ENCODE measurements at places on chromosomes 3 and 15.

DNA sequence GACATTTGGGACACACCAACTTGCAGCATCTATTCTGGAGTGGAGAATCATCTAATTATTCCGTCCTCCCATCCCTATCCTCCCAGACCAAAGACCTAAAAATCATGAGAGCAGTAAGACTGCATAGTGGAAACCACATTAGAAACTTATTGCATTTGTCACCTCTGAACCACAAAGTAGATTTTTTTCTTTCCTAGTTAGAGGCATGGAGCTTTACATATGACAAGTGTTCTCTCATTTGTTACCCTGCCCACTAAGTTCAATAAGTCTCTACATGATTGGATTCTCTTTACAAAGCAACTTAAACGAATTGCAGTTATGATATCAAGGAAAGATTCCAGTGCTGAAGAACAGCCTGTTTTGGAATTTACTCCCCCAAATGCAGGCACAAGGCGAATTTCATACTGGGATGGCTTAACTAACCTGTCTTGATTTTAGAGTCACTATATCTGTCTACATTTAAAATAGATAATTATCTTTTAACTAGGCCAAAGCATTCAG, 42.3 kb upstream of the LRRFIP2 start:
- DNase-seq: no peak

- DNase-seq: no peak
These were observed 109.5 kb downstream of the CGGBP1 start for GRCh38 chr3:87949189-87949878.

GRCh38 chr3:107392549-107393165, 15.4 kb downstream of the CCDC54 start:
- no peak for DNase-seq

DNA sequence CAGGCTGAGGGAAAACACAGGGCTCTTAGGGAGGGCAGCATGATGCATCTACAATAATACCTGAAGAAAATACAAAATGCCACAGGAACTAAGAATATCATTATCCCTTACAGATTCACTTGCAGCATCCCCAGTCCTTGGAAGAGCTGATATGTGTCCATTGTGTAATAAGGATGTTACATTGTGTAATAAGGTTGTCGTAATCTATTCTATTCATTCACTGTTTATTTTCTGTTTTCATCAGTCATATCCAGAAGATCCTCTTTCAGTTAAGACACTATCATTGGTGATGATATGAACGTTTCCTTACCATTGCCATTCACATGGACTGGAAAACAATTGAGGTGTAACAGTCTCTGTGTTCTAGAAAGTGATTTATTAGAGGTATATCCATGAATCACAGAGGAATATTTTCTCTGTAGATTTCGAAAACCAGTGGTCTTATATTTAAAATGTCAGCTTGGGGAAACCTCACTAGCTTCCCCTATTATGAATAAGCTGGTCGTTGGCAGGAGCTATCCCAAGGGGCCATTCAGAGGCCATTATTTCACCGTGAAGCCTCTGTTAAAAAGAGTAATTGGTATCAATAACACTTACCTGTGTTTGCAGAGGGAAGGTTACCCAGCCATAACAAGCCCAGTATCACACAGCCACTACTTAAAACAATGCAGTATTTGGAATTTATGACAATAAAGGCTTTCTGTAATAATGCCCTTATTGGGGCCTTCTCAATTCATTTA, 241.1 kb downstream of the ZNF385D start:
- DNase-seq: no peak

DNA sequence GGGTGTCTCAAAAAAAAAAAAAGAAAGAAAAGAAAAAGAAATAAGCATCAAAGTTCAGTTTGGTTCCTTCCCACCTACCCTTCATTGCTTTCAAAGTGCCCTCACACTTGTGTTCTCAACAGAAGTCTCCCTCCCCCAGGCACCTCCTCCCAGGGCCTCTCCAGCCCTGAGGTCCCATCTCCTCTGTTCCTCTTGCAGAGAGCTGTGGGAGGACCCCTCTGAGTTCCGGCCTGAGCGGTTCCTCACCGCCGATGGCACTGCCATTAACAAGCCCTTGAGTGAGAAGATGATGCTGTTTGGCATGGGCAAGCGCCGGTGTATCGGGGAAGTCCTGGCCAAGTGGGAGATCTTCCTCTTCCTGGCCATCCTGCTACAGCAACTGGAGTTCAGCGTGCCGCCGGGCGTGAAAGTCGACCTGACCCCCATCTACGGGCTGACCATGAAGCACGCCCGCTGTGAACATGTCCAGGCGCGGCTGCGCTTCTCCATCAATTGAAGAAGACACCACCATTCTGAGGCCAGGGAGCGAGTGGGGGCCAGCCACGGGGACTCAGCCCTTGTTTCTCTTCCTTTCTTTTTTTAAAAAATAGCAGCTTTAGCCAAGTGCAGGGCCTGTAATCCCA, 6.1 kb downstream of the CYP1A2 start:
- DNase-seq: no peak

DNA sequence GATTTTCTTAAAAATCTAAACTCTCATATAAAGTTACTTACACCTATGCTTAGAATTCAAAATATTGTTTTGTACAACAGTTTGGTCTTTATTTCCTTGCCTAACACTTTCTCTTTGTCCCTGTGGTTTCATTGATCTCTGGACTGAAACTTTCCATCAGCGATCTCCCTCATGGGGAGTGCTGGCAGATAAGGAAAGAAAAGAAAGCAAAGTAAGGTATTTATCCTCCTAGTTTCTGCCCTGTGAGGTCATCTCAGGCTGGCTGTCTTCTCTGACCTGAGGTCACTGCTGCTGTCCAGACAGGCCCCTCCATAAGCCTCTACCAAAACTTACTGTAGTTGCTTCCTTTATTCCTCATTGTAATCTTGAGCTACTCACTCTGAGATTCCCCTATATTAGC, 57.9 kb upstream of the EPHA6 start:
- DNase-seq: no peak

- DNase-seq: no peak
These were observed 26.3 kb upstream of the PRR23E start for GRCh38 chr3:127166501-127167065.

DNA sequence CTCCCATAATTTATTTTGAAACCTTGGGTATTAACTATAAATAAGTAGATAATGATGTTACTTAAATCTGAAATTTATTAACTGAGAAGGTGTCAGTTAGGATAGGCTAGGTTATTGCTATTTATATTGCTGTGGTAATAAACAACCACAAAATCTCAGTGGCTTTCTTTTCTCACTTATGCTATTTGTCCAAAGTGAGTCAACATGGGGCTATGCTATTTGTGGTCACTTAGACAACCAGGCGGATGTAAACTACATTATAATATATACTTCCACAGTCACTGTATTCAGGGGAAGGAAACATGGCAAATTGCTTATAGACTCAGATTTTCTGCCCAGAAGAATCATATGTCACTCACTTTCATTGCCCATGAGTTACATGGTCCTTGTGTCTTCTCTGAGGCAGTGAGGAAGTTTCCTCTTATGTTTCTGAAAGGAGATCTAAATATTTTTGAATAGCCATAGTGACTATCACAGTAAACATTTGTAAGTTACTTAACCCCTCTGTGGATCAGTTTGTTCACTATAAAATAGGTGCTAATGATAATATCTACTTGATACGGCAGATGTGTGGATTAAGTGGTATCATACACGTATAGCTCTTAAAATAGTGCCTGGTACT, 19.8 kb downstream of the HMG20A start:
- DNase-seq: no peak

GRCh38 chr3:1002010-1002409, 90.8 kb upstream of the CNTN6 start:
- DNase-seq: no peak

DNA sequence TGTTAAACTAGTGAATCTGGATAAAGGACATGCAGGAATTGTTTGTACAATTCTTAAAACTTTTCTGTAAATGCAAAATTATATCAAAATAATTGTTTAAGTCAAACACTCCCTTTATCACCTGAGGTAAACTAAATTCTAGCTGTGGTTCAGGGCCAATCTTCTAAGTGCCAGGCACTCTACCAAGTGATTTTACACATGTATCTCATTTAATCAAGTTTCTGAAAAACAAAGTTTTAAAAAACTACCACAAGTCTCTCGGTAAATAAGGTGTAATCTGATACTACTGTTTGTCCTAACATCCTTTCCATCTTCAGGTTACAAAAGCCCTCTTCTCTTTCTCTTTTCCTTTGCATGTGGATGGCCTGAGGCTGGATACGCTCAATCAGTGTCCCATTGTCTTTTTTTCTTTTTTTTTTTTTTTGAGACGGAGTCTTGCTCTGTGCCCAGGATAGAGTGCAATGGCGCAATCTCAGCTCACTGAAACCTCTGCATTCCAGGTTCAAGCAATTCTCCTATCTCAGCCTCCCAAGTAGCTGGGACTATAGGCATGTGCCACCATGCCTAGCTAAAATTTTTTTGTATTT, 19.3 kb downstream of the IFT80 start:
- no peak for DNase-seq

DNA sequence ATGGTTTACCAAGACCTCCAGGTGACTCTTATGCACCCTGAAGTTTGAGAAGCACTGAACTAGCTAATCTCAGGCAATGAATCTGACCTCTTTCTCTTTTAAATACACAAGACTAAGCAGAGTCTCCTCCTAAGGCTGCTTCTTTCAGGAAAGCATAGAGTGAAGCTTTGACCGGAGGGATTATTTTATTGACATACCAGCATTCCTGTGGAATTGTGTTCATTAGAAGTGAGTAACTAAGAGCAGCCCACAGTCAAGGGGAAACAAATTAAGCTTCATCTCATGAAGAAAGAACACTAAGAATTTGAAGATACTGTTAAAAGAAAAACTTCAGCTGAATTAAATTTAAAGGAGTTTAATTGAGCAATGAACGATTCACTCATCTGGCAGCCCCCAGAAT, 963.5 kb downstream of the NTRK3 start:
- DNase-seq: no peak

DNA sequence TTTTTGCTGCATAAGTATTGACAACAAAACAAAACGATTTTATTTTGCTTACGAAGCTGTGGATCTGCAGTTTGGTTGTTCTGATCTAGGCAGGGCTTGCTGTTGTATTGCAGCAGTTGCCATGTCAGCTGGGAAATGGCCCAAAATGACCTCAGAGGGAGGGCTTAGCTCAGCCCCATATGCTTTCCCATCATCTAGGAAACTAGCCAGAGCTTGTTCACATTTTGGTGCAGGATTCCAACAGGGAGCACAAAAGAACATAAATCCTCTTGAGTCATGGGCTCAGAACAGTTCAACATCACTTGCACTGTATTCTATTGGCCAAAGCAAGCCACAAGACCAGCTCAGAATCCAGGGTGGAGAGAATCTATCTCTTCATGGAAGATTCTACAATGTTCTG, 42.2 kb upstream of the ROBO2 start:
- DNase-seq: no peak

DNA sequence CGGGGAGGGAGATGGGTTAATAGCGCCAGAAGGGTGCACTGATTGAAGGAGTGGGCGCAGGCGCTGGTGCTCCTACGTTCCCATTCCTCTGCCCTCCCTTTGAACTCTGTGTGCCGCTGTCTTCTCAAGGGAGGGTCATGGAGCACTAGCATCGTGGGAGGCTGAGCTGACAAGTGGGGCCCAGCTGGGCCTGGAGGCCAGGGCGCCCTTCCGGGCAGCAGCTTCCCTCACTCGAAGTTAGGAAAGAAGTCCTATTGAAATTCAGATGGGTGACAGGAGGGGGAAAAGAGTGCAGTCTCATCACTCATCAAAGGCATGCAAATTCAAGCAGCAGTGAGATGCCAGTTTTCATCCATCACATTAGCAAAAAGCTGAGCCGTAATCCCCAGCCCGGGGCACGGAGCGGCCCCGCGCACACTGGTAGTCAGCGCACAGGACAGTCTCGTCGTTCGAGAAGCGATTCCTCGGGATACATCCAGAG, 128.2 kb downstream of the LRRK1 start:
- DNase-seq: no peak

DNA sequence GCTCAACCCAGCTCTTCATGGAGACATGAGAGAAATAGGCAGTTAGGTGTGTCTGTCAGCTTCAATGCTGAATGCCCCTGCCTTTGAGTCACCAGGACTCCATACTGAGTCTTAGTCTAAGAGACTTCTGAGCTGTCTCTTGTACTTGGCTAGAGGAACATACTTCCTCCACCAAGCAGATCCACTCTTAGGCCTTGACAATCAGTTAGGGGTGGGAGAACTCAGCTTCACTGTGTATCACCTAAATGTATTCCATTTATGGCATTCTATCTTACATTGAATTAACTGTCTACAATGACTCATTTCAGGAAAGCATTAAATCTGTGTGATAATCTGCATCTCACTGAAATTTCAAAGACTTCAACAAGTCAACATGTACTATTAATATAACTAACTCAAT, 66.0 kb downstream of the STAC start:
- DNase-seq: no peak

DNA sequence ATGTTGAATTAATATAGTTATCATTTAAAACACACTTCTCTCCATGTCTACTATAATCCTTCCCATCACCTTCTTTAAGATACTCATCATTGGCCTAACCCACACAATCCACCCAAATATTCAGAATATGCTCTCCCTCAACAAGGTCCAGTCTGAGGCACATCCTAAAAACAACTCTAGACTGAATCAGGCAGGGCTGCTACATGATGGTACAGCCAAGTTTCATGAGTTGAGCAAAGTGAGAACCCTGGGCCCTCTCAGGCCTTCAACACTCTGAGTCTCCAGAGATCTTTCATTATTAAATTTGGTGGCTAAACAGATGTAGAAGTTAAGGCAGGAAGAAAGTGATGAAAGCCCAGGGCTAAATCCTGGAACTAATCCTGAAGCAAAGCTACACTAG, 16.2 kb downstream of the ZNF148 start:
- DNase-seq: no peak

DNA sequence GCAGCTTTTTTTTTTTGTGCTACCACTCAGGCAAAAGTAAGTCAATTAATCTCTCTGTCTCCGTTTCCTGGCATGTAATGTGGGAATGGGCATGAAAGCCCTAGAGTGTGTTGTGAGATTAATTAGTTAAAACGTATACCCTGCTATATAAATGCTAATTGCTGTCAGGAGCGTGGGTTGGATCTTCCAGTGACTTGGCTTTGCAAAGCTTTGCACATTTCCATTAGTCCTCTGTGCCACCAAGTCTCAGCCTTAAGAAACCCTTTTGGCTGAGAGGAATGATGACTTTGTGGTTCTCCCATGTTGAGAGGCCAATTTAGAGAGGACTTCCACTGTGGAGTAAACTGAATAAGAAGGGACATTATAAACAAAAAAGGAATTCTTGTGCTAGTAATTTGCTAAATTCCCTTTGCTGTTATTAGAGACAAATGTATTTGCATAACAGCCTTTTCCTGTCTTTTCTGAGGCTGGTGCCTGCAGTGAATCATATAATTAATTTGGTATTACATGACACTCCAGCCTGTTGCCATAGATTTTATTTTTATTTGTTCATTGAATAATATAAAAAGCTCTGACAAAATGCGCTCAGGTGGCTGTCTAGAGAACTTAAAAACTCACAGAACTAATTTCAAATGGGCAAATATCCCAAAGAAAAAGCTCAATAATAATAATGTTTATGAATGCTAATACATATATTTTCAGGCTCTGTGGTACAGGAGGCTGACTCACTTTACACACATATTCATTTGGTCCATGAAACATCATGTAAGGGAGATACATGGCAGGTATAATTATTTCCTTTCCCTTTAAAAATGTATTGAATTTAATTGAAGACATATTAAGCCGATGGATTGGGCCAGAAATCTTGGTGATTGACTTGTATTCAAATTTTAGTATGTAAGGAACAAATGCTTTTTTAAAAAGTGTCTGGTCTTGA, 82.7 kb downstream of the IL1RAP start:
- no peak for DNase-seq

- DNase-seq: no peak
These were observed 19.1 kb upstream of the LIMD1 start for GRCh38 chr3:45575386-45575923.
